Type B pancreatic cell (in vitro differentiated cells): ENCODE measurements at places on chromosomes 13 and 19. TPM values are rescaled to one million over a fixed set of nuclear protein-coding genes. Genes with fewer than 3 reads are reported as not detected.

Gene EHD2
- total RNA-seq: 10.3 and 21.0 TPM in 2 replicates

Gene IL11
- total RNA-seq: 0.46 and 0.48 TPM in 2 replicates

Gene IFNL1
- total RNA-seq: not detected in 2 replicates

Gene SERTAD3
- 33.7 and 41.7 TPM in 2 replicates for total RNA-seq

GRCh38 chr13:73355134-73355533, 296.3 kb downstream of the KLF5 start:
- no peak for DNase-seq
- H3K27me3 ChIP-seq: no peaks in the 10 kb centered on the region
- H3K27ac ChIP-seq: peak overlapping the region; percentile 52
- H3K4me3 ChIP-seq: no peak overlapping the region
- H3K36me3 ChIP-seq: peaks cover 4% of the 10 kb centered on the region

GRCh38 chr13:112887151-112887550, 81.9 kb upstream of the MCF2L start:
- no peak overlapping the region for H3K4me3 ChIP-seq
- H3K4me1 ChIP-seq: peaks cover 10% of the 10 kb centered on the region
- no peak for DNase-seq
- no peaks in the 10 kb centered on the region for H3K36me3 ChIP-seq
- H3K27me3 ChIP-seq: peaks cover 3% of the 10 kb centered on the region

- peaks cover 4% of the 10 kb centered on the region for H3K36me3 ChIP-seq
- H3K27ac ChIP-seq: no peak overlapping the region
- H3K4me1 ChIP-seq: peaks cover 14% of the 10 kb centered on the region
- no peak for DNase-seq
- no peaks in the 10 kb centered on the region for H3K27me3 ChIP-seq
These were observed 33.6 kb downstream of the SLC7A1 start for GRCh38 chr13:29561918-29562317.

DNA sequence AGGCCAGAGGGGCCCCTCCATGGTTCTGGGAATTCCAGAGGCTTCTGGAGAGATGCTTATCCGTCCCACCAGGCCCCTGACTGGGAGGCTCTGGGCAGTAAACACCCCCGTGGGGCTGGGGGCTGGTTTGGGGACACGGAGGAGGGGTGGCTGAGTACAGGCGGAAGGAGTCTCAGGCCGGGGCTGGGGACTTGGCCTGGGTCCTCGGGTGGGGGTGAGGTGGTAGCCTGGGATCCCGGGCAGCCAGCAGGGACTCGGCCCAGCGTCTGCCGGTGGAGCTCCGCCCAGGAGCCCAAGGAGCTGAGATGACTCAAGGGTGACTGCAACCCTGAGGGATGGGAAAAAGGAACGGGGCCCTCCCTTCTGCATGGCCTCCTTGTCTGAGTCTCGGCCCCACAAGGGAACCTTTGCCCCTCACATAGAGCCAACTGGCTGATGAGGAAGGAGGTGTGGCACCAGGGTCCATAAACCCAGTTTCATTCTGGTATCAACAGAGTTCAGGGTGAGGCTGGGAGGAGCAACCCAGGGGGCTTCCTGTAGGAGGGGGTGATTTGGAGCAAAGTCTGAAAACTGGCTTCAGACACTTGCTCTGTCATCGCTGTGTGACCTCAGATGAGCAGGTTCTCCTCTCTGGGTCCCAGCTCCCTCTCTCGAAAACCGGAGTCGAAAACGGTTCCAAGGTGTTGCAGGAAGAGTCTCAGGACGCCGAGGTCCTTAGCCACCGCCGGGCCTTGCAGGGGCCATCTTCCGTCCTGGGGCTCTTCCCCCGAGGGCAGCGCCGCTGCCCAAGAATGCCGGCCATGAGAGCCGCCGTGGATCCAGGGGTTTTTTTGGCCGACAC, 809 bp downstream of the MISP start:
- H3K27me3 ChIP-seq: no peaks in the 10 kb centered on the region
- H3K27ac ChIP-seq: peak overlapping the region; percentile 94
- H3K36me3 ChIP-seq: no peaks in the 10 kb centered on the region
- H3K4me3 ChIP-seq: peak overlapping the region; percentile 49

DNA sequence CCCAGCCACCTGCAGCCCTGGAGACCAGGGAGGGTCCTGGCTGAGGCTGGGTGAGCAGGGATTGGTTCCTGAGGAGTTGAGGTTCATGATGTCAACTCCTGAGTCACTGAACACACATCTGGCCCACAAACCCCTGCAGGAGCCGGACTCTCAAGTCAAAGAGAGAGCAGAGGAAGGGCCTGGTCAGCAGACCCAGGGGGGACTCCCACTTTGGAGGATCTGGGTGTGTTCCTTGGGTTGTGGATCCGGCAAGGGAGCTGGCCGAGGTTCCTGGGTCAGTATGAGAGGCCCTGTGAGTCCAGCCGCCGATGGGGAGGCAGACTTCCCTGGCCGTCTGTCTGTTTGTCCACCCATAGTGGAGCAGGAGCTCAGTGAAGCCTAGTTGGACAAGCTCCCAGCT, 4.0 kb downstream of the SLC7A10 start:
- no peak for DNase-seq
- no peak overlapping the region for H3K4me3 ChIP-seq
- H3K27ac ChIP-seq: no peak overlapping the region
- peaks cover 53% of the 10 kb centered on the region for H3K27me3 ChIP-seq
- peaks cover 3% of the 10 kb centered on the region for H3K4me1 ChIP-seq
